ENCODE measurements at places on chromosomes 1 and 21. TPM values are rescaled to one million over a fixed set of nuclear protein-coding genes. Genes with fewer than 3 reads are reported as not detected.

CFAP45 gene
- 0.55 TPM for polyA plus RNA-seq

ASCL5 gene
- not detected for polyA plus RNA-seq

UBE2G2 gene
- 91.7 TPM for polyA plus RNA-seq

FCMR gene
- 0.09 TPM for polyA plus RNA-seq

TRIM67 gene
- polyA plus RNA-seq, result not detected

DNA sequence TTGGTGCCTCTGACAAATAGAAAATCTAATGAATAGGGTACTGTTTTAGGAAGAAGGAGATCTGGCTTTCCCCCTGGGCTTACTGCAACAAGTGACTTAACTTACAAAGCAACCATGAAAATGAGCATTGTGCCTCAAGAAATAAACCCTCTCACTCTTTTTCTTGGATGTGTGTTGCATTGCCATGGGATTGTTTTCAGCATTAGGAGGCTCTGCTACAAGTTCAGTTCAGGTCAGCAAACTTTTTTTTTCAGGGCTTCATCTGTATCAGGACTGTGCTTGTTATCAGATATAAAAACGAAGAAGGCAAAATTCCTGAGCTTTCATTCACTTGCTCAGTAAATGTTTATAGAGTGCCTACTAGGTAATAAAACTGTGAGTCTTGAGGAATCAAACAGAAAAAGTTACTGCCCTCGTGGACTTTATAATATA is 37.8 kb upstream of the DOCK7 start:
- DNase-seq, result peak; percentile 46

- DNase-seq, result peak; percentile 2
These were observed 126.5 kb downstream of the CRYAA start for GRCh38 chr21:43295066-43295958.

DNA sequence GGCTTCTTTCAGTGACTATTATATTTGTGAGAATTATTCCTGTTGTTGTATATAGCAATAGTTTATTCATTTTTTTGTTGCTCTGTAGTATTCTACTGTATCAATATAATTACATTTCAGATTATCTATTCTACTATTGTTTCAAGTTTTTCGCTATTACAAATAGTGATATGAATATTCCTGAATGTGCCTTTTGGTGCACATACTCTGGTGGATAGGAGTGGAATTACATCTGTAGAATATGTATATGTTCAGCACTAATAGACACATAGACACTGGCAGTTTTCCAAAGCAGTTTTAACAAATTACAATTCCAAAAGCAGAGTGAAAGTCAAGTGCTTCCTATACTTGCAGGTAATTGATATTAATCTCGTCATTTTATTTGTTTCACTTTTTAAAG is 696.2 kb upstream of the PRMT6 start:
- DNase-seq, result no peak

DNA sequence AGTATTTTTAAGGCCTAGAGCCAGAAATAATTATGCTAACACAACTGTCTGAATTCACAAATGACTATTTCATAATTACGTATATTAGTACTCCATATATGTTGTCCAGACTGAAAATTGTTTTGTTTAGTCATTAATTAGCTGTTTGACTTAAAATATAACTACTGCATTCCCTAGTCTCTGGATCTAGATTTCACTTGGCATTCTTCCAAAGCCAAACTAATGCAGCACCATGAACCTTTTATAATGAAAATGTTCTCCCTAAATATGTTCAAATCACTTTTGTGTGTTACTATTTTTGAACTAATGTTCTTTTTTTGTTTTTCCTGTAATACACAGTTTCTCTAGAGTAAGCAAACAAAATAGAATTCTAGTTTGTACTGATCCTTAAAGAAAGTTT is 46.1 kb downstream of the CAMTA1 start:
- DNase-seq, result no peak

DNA sequence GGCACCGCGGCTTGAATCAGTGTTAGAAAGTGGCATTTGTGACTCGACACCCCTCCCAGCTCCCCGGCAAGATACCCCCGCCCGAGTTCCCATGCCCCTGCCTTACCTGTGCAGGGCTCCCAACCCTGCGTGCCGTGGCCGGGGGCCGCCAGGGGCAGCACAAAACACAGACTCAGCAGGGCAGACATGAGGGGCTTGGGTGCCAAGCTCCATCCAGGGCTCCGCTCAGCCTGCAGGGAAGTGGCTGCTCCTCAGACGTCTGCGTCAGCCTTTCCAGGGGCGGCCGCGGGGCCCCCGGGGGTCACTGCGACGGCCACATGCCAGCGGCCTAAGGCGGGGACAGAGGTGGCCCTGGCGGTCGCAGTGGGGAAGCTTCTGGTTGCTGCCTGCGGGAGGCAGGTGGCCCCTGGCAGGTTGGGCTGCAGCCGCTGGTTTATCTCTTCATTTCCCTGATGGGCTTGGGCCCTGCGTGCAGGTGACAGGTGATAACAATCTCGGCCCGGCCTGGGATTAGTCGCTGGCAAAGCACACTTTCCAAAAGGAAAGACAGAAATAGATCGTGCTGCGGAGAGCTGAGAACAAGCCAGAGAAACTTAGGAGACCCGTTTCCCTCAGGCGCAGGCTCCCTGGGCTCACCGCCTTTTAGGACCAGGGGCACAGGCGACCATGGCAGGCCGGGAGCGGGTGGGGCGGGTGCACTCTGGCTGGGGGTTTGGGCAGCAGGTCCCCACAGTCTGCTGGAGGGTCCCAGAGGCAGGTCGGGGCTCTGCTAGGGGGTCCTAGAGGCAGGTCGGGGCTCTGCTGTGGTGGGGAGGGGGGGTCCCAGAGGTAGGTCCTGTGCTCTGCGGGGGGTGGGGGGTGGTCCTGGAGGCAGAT is at the start of gene TSPEAR:
Gene TSPEAR, minus strand, starts transcription at position 246 of the 876 bp plus-strand sequence. Its CDS starts 58 bp downstream, at position 188.
- DNase-seq, result no peak

DNA sequence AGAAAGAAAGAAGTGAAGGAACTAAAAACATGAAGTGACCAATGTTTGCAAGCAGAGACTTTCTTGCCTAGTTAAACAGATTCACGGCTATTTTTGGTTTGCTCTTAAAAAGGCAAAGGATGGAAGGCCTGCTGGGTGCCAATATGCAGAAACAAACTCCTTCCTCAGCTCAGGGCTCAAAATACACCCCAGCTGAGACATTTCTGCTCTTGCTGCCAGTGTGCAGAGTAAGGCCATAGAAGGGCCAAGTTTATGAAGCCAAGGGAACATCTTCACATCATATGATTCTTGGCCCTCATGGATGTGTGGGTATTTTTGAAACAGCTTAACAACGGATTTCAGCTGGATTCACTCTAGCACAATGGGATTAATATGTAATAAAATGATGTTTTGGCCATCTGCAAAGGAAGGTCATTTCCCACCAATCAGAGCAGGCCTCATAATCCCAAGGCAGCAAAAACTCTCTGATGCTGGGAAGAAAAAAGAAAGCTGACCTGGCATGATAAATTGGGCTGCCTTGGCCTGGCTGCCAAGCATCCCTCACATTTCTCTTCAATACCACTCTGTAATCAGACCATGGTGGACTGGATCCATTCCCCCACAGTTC is 70.7 kb downstream of the CAPZB start:
- no peak for DNase-seq

DNA sequence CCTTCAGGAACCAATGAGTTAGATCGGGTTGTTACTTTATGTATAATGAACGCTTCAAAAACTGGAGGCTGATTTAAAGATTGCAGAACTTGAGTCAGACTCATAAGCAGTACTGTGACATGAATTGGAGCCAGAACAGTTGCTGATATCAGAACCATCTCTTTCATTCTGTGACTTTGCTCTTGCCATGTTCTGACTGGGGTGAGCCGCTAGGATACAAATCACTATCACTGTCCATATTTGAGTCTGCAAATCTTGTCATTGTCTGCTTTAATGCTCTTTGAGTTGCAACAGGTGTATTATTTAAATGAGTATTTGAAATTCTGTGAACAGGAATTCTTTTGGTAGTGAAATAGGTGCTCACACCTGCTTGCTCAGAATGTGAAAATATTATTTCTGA is 52.5 kb downstream of the LRIG2 start:
- DNase-seq, result no peak

- DNase-seq, result no peak
These were observed 85.5 kb downstream of the FBXO2 start for GRCh38 chr1:11568687-11569086.

DNA sequence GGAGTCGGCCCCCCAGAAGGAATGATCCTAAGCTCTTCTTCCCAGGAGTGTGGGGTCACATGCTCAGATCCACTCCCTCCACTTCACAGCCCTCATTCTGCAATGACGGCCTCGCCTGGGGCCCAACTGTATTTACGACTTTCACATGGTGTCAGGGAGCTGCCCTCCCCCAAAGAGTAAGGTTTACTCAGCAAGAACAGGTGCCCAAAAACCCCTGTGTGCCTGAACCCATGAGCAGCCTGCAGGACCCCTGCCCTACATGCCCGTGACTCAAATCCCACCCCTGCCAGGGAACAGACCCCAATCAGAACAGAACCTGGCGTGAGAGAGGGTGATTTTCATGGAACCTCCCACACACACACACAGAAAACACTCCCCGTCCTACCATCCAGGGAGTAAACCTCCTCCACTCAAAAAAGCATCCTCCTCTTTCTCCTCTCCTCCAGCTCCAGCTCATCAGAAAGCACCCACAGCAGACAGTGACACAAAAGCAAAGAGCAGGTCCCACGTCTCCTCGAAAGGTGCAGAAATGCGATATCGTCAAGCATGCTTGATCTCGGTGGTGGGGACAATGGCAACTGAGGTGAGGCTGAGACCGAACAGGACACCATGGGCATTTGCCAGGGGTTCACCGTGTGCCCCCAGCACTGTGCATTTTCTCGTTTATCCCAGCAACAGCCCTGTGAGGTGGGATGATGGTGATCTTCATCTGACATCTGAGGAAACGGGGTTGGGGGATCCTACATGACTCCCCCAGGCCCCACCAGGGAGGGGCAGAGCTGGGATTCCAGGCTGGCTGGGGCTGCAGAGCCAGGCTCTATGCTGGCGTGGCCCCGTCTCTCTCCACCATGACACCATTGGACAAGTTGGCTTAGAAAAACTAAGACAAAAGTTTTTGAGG is 397.9 kb downstream of the NPHP4 start:
- DNase-seq, result no peak

DNA sequence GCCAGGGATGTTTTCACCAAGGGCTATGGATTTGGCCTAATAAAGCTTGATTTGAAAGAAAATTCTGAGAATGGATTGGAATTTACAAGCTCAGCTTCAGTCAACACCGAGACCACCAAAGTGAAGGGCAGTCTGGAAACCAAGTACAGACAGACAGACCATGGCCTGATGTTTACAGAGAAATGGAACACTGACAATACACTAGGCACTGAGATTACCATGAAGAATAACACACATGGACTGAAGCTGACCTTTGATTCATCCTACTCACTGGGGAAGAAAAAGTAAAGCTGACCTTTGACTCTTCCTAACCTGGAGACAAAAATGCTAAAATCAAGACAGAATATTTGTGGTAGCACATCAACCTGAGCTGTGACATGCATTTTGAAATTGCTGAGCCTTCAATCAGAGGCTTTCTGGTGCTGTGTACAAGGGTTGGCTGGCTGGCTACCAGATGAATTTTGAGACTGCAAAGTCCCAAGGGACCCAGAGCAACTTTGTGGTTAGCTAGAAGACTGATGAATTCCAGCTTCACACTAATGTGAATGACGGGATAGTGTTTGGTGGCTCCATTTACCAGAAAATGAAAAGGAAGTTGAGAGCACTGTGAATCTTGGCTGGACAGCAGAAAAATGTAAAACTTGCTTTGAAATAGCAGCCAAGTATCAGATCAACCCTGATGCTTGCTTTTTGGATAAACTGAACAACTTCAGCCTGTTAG is 190.4 kb upstream of the KCTD3 start:
- no peak for DNase-seq

GRCh38 chr1:204287466-204287891 is 72.2 kb downstream of the PLEKHA6 start:
- DNase-seq, result no peak

DNA sequence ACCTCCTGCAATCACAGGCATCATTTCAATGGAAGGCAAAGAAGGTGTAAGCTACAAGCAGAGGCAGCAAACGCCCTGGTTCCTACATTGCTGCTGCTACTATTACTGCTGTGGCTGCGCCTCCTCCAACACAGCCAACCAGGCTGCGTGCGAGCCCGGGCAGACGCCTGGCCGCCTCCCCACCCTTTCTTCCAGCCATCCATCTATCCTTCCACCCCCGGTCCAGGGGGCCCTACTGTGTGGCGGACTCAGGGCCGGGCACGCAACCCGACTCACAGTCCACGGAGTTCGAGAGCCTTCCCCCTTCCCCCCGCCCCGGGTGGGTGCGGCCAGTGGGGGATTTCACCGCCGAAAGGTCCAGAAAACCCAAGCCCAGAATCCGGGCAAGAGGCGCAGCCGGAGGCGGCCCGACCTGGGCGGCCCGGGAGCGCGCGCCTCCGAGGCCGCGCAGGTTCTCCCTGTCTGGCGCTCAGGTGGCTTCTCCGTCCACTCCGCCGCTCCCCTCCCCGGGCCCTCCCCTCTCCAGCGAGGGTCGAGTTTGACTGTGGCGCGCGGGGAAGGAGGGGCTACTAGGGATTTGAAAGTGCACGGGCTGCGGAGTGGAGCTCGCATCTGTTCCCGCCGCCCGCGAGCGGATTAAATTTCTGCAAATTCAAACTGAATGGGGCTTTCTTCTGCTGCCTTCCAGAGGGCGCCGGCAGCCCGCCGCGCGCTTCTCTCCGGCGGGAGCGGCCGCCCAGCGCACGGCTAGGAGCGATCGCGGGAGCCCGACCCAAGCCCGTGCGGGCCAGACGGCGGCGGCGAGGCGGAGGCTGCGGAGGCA is at the start of gene HUNK:
Gene HUNK, plus strand, starts transcription at position 569 of the 823 bp plus-strand sequence. CDS start 655 bp downstream, outside the sequence.
- DNase-seq, result peak; percentile 54

DNA sequence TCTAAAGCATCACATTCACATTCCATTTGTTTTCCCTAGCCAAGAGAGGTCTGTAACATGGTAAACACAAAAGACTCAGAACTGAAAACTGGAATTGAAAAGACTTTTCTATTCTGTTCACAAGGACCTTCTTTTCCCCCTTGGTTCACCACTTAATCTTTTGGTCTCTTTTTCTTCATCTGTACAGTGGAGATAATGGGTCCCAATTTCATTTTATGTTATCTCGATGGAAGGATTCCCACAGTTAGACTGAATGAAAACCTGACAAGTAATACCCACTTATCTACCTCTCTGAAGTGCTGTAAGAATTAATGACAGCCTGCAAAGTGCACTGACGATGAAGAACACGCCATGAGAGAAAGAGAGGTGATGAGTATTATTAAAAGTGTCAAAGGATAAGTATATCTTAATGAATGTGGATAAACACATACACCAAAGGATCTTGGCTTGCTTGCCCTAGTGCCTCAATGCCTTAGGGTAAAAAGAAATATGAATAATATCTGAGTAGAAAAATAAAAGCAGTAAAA is 71.5 kb downstream of the CYYR1 start:
- no peak for DNase-seq

All from IMR-90 (cell line).